ENCODE measurements at places on chromosomes 2 and 18.

GRCh38 chr2:8251291-8251690 lies 430.6 kb upstream of the ID2 start:
- no peak for DNase-seq

DNA sequence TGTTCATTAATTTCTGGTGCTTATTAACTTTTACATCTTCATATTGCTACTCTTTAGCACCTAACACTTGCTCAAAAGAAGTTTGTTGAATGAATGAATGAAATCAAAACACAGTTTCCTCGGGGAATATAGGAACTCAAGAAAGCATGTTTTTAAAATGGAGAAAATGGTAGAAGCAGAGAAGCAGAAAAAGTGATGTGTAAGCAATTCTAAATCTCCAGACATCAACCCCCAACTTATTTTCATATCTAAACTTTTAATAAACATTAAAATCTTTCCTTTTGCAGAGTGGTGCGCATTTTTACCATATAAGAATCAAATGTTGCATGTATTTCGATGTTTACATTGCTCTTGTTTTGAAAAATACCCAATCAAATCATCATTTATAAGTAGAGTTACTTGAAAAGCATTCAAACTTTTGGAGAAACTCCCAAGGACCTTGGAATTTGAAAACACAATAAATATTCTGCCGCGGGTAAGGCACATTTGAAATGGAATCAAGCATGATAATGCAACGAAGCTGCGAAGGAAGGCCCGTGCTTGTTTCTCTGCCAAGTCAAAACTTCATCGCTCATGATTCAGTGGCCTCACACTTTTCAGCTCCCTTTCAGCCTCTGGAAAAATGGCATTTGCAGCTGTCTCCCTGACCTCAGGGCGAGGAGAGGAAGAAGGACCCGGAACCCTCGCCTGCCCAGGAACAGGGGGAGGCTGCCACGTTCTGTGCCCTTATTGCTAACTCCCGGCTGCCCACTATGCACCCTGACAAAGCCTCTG lies 26.7 kb upstream of the SMIM21 start:
- DNase-seq: no peak

GRCh38 chr18:12373771-12374116 lies 3.3 kb downstream of the AFG3L2 start:
- no peak for DNase-seq

DNA sequence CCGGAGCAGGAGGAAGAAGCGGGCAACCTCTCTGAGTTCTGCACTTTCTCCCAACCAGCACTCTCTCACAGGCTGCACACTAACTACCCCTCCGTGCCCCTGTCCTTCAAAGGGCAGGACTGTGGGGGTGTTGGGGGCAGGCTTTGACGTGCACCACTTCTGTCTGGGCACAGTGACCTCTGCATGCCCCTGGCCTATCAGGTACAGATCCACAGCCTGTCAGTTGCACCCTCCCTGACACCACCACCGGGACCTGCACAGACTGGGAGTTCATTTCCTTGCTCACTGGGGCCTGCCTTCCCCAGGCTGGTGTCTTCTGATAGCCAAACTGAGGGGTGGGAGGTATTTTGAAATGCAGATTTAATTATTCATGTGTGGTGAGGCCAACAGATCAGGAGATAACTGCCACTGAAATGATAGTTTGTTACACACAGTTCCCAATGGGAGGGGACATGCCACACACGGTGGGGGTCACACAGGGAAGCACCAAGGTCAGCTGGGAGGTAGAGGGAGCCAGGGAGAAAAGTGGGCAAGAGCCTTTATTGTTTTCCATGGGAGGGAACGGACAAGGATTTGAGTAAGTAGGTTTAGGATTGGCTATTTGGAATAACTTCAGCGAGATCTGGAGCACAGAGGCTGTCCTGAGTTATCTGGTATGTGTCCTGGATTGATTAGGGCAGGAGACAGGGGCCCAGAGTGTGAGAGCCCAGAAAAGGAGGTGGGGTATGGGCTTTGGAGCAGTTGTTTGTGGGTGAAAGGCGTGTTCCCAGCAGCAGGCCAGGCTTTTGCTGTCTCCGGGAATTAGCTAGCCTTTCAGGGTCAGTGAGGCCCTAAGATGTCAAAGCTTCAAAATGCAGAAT lies 251.6 kb downstream of the AFF3 start:
- DNase-seq: no peak
